ENCODE measurements at places on chromosomes 7 and 10.

- no peak for DNase-seq
These were observed 9.4 kb upstream of the GATA3 start for GRCh38 chr10:8044908-8045725.

DNA sequence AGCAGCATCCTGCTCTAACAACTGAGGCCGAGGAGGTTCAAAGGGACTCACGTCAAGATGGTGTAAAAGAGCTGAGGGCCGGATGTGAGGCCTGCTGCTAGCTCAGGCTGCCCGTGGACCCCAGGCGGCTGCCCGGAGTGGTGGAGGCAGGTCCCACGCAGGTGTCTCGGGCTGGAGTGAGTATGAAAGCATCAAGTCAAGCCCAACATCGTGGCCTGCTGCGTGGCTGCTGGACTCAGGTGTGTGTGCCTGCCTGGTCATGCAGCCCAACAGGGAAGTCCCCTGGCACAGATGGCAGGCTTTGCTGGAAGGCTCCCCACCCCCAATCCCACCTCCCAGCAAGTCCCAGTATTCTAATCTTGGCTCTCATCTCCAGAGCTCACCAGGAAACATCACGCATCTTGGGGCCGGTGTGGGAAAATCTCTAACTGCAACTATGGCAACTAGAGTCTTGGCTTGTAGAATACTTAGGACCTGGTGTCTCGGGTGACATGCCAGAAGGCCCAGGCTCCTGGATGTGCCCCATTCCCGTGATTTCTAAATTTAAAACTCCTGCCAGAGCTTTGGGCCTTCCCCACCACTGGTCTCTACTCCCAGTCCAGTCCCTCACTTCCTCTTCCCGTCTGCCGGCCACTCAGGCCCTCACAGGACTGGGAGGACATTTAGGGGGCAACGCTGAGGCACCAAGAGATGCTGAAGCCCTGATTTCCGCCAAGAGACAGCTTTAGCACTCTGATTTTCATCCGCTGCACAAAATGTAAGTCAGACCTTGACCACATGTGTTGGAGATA lies 85.9 kb downstream of the PRKAG2 start:
- DNase-seq, result no peak

DNA sequence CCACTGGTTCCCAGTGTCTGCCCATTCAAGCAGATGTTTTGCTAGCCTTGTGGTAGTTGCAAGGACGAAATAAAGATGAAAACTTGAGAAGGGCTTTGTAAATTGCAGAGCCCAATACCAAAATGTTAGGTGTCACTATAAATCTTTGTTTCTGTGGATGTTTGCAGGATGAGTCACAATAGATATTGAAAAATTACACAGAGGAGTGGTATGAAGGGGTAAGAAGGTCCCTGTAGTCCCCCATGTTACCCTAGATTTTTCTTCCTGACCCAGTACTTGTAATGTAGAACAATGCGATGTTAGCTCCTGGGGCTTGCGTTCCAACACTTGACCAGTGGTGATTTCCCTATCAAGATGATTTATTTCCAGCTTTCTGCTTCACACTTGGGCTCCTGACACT lies 102.6 kb upstream of the LYZL1 start:
- no peak for DNase-seq

DNA sequence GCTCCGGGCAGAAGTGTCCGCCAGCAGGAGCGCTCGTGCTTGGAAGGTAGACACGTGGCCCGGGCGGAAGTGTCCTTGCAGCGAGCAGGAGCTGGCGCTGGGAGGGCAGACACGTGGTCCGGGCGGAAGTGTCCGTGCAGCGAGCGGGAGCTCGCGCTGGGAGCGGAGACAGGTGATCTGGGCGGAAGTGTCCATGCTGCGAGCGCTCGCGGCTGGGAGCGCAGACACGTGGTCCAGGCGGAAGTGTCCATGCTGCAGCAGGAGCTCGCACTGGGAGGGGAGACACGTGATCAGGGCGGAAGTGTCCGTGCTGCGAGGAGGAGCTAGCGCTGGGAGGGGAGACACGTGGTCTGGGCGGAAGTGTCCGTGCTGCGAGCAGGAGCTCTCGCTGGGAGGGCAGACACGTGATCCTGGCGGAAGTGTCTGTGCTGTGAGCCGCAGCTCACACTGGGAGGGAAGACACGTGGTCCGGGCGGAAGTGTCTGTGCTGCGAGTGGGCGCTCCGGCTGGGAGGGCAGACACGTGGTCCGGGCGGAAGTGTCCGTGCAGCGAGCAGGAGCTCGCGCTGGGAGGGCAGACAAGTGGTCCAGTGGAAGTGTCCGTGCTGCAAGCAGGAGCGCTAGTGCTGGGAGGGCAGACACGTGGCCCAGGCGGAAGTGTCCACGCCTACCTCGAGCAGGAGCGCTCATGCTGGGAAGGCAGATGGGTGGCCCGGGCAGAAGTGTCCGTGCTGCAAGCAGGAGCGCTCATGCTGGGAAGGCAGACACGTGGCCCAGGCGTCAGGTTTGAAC lies 41.1 kb upstream of the PRKAR1B start:
- DNase-seq, result peak; percentile 35

- DNase-seq, result no peak
These were observed 6.1 kb upstream of the GRK5 start for GRCh38 chr10:119201233-119201632.

- no peak for DNase-seq
These were observed 1214.8 kb downstream of the SORCS1 start for GRCh38 chr10:105949721-105950120.

- no peak for DNase-seq
These were observed 20.7 kb downstream of the AMZ1 start for GRCh38 chr7:2708547-2709310.

DNA sequence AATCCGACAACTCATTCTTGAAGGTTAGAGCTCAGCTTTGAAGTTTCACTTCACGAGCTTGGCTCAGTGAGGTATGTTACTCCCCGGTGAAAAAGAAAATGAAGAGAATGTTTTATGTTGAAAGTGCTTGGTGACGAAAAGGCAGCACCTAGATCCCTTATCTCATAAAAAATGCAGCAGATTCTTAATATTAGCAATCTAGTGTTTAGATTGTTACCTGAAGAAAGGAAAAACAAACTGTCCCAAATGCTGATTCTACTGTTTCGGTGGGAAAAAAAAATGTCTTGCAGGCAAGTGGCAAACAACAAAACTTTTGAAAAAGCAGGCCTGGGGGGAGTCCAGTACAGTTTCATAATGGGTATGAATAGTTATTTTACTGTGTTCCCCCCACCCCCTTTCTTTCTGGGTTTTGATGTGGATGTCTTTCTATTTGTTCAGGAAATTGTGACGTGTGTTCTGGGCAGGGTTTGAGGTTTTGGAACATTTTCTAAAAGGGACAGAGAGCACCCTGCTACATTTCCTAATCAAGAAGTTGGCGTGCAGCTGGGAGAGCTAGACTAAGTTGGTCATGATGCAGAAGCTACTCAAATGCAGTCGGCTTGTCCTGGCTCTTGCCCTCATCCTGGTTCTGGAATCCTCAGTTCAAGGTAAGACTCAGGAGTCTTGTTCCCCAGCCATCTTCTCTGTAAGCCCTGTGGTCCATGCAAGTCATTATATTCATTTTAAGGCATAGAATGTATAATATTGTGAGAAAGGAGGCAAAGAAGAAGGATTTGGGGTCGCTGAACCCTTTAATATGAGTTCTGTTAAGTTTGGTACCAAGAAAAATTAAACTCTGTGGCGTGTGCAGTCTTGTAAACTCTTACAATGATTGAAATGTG lies at the start of gene SRGN:
SRGN (plus strand) TSS at position 514 of the 881 bp plus-strand sequence; CDS start at position 569, 55 bp downstream.
- DNase-seq, result peak; percentile 96
